Peyer's patch (tissue), 4 donors: ENCODE measurements at places on chromosomes 6 and 20. TPM values are rescaled to one million over a fixed set of nuclear protein-coding genes. Genes with fewer than 3 reads are reported as not detected.

Gene RHAG
- total RNA-seq, result not detected

Gene SMAP1
- total RNA-seq, result 38.8 TPM

Gene PSORS1C1
- 22.0 TPM for total RNA-seq

Gene KIAA0408
- total RNA-seq, result 0.53 TPM

Gene TPD52L1
- 39.6 TPM for total RNA-seq

Gene RPS6KA2
- total RNA-seq, result 29.0 TPM

Gene GRIK2
- not detected for total RNA-seq

Gene PTK7
- total RNA-seq, result 20.0 TPM

Gene COL12A1
- total RNA-seq, result 10.9 TPM

Gene XKR7
- not detected for total RNA-seq

Gene TMEM217
- not detected for total RNA-seq

Gene SENP6
- total RNA-seq, result 102 TPM
